ENCODE measurements at places on chromosomes 5 and 9.

- no peak for DNase-seq
Measured at GRCh38 chr9:12643686-12644085, 49.5 kb upstream of the TYRP1 start.

- no peak for DNase-seq
Measured at GRCh38 chr5:1376981-1377380, 32.1 kb upstream of the CLPTM1L start.

DNA sequence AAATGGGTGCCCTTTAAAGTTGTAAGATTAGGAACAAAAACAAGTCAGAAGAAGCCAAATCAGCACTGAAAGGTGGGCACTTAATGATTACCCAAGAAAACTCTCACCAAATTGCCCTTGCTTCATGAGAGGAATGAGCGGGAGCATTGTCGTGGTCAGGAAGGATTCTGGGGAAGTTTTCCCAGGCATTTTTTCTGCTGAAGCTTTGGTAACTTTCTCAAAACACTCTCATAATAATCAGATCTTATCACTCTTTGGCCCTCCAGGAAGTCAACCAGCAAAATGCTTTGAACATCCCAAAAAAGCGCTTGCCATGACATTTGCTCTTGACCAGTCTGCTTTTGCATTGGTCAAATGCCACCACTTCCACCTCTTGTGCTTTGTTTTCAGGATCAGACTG, 10.4 kb upstream of the PCDHGC3 start:
- DNase-seq: no peak

GRCh38 chr5:149872351-149873040, 72.1 kb downstream of the PDE6A start:
- DNase-seq: no peak

- DNase-seq: no peak
Measured at GRCh38 chr5:41815663-41816229, 54.5 kb downstream of the OXCT1 start.

DNA sequence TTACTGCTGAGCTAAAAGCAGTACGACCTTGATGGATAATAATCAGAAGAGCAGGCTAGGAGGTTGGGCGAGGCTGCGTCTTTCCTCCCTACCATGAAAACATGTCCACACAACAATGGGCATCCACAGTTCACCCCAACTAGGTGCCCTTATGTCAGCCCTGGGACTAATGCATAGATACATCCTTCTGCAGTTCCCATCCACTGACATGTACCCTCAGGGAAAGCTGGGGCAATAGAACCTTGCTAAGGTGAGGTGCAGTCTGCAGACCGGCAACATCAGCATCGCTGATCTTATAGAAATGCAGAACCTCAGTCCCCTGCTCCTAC, 697 bp upstream of the PRUNE2 start:
- no peak for DNase-seq

DNA sequence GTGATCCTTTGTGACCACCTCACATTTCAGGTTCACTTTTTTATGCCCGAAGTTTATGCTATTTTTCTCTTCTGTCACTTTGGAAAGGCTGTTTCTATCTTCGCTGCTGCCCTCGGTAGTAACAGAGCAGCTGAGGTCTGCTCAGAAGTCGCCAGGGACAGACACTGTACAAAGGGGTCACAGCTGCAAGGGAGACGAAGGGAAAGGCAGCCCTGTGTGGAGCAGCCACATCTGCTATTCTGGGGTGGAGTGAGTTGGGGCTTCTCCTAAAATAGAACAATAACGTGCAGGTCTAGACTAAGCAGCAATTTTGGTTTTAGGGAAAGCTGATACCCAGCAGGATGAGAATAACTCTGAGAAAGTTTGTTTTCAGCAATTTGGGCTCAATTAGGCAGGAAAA, 72.5 kb downstream of the ACTL7B start:
- DNase-seq: peak; percentile 66

- no peak for DNase-seq
Measured at GRCh38 chr5:102889033-102889432, 133.9 kb downstream of the PAM start.

DNA sequence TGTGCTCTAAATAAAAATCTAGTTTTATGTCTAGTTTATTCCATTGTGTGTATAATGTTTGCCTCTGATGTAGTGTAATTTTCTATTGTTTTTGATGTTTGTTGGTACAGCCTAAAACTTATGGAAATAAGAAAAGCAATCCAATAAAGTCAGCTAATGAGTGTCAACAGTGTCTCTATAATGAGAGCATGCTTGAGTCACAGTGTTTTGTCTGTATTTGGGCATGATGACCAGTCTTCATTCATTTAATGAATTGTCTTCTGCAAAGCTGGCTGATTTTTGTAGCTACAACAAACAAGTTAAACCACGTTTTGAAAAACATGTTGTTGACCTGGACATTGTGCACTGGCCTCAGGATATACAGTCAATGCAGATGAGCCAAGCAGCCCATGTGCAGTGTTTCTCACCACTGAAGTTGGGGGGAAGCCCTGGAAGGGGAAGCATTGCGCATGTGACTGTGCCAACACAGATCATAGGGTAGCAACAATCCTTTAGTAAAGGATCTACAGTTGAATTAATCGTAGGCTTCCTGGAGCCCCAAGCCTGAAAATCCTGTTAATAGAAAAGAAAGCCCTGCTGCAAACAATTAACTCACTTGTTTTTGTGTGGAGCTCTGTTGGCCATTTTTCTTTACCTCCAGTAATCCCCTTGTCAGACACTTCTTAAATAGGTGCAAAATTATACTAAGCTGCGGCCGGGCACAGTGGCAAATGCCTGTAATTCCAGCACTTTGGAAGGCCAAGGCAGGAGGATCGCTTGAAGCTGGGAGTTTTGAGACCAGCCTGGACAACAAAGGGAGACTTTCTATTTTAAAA, 88.0 kb downstream of the INIP start:
- no peak for DNase-seq

DNA sequence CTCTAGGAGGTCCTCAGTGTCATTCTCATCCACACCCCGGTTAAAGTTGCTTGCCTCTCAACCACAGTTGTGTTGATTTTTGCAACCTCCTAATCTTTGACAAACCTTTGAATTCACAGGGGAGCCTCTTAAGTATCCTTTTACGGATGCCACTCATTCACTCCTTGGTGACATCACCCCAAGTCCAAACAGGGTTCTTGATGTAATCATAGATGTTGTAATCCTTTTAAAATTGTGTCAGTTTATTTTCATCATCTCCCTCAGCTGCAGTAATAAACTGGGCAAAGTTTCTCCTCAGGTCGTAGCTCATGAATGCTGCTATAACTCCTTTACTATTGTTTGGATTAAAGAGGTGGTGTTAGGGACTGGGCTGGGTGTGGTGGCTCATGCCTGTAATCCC, 637.2 kb upstream of the NUDT12 start:
- no peak for DNase-seq

- no peak for DNase-seq
Measured at GRCh38 chr9:27563738-27564430, 9.4 kb downstream of the C9orf72 start.

DNA sequence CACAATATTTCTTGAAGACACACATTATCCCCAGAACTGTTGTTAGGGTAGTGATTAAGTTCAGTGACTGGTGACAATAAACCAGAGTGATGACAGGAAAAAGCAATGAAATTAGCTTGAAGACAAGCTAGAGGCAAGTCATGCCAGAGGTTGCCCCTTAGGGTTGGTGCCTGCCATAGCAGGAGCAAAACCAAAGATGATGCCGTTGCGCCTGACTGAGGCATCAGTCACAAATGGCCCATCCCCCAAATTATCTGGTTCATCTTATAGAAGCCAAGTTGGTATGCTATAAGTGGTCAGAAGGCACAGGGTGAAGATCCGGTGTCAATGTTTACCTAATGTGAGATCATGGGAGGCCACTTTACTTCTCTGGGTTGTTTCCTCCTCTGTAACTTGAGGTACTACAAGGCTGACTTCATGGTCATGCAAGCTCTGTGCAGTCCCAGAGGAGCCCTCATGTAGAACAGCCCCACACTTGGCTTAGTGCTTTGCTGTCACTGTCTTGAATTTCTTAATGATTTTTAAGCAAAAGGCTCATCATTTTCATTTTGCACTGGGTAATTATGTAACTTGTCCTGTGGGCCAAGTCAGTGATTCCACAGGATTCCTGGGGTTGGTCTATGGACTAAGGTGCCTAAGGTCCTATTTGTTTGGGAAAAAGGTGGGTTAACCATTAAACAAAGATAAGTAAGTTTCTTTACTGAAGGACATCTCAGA, 211.3 kb downstream of the MAN2A1 start:
- no peak for DNase-seq

GRCh38 chr5:16539169-16539666, 73.6 kb upstream of the ZNF622 start:
- DNase-seq: no peak

DNA sequence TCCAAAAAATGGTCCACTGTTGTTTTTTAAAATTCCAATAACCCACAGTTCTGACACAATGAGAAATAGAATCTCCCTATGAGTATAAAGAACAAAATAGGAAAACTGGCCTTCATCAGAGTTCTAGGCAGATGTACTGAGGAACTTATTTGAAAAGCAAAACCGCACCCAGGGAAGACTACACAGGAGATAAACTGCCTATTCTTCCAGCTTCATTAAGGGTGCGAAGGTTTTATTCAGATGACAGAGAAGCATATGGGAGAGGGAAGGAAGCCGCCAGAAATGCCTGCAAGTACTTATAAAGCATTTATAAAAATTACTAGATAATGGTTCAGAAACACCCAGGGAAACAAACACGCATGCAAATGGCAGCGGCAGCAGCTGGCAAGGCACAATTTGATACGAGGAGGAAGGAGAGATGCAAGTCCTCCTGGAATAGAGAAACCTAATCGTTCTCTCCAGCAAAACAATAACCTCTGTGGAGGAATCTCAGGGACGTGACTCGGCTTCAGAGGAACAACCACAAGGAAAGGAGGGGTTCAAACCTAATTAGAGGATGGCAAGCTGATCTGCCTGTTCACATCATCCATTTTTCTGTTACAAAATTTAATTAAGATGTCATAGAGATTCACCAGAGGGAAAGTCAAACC, 9.0 kb downstream of the TTLL11 start:
- no peak for DNase-seq

- DNase-seq: no peak
Measured at GRCh38 chr5:61732369-61732768, 400.3 kb downstream of the ZSWIM6 start.

DNA sequence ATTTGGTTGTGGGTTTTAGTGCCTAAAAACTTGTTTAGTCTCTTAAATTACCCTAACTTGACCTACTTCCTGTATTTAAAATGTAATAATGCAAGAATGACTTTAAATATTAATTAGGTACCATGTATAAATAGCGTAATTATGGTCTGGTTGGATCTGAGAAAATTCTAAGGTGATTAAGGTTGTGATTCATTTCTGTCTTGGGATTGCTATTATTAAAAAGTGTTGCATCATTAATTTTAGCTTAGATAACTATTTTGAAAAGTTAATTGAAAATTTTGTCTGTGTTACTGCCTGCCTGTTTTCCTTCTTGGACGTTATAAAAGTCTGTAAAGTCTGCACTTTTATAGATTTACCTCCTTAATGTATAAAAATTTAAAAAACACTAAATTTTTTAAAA, 11.8 kb downstream of the LRRC70 start:
- no peak for DNase-seq

- DNase-seq: no peak
Measured at GRCh38 chr5:73437777-73438644, 10.6 kb downstream of the FOXD1 start.

DNA sequence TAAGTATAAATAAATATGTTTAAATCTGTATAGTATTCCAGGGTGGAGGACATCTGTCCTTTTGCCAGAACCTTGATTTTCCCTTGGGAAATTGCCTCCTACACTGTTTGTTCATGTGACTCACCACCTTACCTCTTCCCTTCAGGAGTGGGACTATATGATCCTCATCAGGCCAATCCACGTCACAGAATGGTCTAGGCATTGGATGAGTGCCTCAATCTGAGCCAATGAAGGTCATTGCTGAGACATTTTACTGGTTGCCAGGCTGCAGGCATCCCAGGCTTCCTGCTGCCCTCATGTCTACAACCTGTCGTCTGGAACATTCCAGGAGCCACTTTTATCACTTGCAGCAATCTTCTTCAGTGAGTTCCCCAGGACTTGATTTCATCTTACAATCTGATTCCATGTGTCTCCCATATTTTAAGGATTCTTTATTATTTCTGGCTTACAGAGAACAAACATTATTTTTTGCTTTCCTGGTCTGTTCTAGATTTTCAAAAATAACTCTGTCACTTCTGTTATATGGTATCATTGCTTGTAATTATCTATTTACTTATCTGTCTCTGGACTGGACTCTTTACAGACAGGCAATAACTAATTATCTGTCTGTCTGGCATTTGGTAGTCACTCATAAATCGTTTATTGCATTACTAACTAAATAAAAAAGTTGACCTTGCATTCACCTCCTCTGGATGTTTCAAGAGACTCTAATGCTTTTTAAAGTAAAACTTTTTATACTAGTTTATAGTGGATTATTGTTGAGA, 107.3 kb upstream of the APC start:
- no peak for DNase-seq
